CD8-positive, alpha-beta memory T cell (primary cell): ENCODE measurements at places on chromosomes 7 and 10.

GRCh38 chr7:64688988-64689387 lies 23.1 kb downstream of the ZNF107 start:
- no peak overlapping the region for H3K27ac ChIP-seq
- H3K4me1 ChIP-seq: peaks cover 27% of the 10 kb centered on the region
- peaks cover 43% of the 10 kb centered on the region for H3K36me3 ChIP-seq
- DNase-seq: no peak
- no peaks in the 10 kb centered on the region for H3K27me3 ChIP-seq

DNA sequence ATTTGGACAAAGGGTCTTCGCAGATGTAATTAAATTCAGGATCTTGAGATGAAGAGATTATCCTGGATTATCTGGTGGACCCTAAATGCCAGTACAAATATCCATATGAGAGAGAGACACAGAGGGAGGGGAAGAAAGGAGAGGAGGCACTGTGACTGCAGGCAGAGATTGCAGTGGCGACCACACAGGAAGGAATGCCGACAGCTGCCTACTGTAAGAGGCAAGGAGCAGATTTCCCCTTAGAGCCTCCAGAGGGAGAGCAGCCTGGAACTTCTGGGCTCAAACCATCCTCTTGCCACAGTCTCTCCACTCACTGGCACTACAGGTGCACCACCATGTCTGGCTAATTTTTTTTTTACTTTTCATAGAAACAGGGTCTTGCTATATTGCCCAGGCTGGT lies 152.3 kb downstream of the SDK1 start:
- H3K36me3 ChIP-seq: no peaks in the 10 kb centered on the region
- no peaks in the 10 kb centered on the region for H3K27me3 ChIP-seq
- no peak overlapping the region for H3K27ac ChIP-seq
- no peak overlapping the region for H3K4me3 ChIP-seq
- H3K4me1 ChIP-seq: no peaks in the 10 kb centered on the region

GRCh38 chr7:28761505-28761904 lies 196.6 kb downstream of the TRIL start:
- no peaks in the 10 kb centered on the region for H3K36me3 ChIP-seq
- H3K4me1 ChIP-seq: no peaks in the 10 kb centered on the region
- no peak for DNase-seq
- no peak overlapping the region for H3K4me3 ChIP-seq
- H3K27ac ChIP-seq: no peak overlapping the region

DNA sequence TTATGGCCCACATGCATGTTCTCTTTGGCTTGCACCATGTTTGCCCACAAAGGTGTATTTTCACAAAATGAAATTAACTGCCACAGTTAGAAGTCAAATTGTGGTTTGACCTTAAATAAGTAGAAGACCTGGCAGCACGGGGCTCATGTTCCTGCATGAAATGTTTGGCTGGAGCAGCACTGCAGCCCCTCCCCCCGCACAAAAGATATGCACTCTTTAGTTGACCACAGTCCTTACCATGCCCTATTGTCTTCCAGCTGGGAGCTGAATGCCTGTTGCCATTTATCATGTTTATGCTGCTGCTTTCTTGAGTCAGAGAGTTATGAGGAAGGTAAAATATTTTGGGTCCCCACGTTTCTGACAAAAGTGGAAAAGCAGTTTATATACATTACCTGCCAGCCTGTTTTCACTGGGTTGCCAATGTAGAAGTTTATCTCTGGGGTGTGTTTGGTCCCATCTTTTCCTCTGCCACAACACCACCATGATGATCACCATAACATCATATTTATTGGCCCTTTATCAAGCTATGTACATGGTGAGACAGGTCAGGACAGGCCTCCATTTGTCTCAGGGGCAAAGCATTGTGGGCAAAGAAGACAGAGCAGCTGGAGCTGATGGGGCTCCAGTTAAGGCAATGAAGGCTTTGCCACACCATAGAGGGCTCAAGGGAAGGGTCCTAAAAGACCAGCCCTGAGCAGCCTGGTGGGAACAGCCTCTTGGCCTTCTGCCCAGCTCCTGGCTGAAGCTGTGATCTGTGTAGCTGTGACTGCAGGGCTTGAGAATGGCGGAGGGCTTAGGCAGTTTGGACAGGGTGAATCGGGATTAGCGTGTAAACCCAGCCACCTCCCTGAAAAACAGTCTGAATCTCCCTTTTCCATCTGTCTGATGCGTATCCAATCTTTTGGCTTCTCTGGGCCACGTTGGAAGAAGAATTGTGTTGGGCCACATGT lies 5.4 kb downstream of the PRF1 start:
- H3K27me3 ChIP-seq: no peaks in the 10 kb centered on the region
- H3K27ac ChIP-seq: no peak overlapping the region
- no peak for DNase-seq
- H3K4me1 ChIP-seq: peaks cover 65% of the 10 kb centered on the region
- H3K4me3 ChIP-seq: no peak overlapping the region
- peaks cover 28% of the 10 kb centered on the region for H3K36me3 ChIP-seq

DNA sequence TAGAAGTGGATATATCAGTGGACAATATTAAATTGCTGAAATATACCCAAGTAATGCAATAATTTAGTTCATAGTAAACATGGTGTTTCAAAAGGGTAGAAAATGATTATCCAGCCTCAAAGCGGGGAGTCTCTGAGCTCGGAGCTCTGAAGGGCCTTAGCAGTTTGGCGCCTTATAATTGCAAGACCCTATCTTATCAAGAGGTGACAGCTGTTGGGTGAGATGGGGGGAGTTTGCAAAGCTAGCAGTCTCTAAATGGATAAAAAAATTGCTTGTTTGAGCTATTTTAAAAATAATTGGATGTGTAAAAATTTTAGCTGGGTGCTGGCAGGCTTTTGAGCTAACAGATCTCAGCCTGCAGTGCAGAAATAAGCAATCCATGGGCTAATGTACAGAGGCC lies 219.2 kb downstream of the CCSER2 start:
- no peak for DNase-seq
- H3K4me3 ChIP-seq: no peak overlapping the region
- H3K4me1 ChIP-seq: no peaks in the 10 kb centered on the region
- H3K36me3 ChIP-seq: no peaks in the 10 kb centered on the region
- H3K27me3 ChIP-seq: no peaks in the 10 kb centered on the region
- H3K27ac ChIP-seq: no peak overlapping the region

DNA sequence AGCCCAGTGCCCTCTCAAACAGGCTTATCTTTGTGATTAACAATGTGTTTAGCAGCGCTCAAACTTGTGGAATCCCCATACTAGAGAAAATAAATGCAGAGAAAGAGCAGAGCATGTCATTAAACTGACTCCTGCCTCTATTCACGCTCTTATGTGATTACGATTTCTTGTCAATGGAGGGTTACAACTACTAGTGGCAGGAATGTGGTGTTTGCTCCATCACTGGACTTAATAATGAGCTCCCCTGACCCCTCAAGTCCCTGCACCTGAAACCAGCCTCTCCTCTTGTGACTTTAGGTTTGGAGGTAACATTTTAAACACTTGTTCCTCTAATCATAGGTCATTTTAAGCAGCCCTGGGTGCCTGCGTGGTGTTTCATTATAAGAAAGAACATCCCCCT lies 121.9 kb downstream of the PLPP4 start:
- H3K4me1 ChIP-seq: no peaks in the 10 kb centered on the region
- no peaks in the 10 kb centered on the region for H3K36me3 ChIP-seq
- no peaks in the 10 kb centered on the region for H3K27me3 ChIP-seq
